ENCODE measurements at places on chromosomes 7 and 10. TPM values are rescaled to one million over a fixed set of nuclear protein-coding genes. Genes with fewer than 3 reads are reported as not detected.

The GRID1 gene
- not detected for total RNA-seq

DNA sequence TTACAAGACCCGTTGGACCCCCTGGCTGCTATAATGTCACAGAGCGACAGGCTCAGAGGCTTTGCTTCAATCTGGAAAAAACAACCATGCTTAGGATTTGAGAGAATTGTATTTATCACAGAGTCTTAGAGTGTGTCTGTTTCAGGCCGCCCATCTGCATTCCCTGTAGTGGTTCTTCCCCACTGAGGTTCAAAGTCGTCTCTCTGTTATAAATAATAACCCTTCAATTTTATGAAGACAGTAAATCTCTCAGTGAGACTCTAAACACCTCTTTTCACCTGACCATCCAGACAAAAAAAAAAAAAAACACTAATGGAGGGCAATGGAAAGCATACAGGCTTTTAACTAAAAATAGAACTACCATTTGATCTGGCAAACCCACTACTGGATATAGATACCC lies 565.4 kb upstream of the AUTS2 start:
- no peaks in the 10 kb centered on the region for H3K4me1 ChIP-seq
- H3K27me3 ChIP-seq: no peaks in the 10 kb centered on the region

GRCh38 chr7:102182016-102182415 lies 104.7 kb upstream of the SH2B2 start:
- no peak overlapping the region for H3K27ac ChIP-seq
- H3K4me3 ChIP-seq: no peak overlapping the region
- DNase-seq: no peak
- H3K4me1 ChIP-seq: no peaks in the 10 kb centered on the region
- no peaks in the 10 kb centered on the region for H3K27me3 ChIP-seq
- peaks cover 8% of the 10 kb centered on the region for H3K36me3 ChIP-seq

DNA sequence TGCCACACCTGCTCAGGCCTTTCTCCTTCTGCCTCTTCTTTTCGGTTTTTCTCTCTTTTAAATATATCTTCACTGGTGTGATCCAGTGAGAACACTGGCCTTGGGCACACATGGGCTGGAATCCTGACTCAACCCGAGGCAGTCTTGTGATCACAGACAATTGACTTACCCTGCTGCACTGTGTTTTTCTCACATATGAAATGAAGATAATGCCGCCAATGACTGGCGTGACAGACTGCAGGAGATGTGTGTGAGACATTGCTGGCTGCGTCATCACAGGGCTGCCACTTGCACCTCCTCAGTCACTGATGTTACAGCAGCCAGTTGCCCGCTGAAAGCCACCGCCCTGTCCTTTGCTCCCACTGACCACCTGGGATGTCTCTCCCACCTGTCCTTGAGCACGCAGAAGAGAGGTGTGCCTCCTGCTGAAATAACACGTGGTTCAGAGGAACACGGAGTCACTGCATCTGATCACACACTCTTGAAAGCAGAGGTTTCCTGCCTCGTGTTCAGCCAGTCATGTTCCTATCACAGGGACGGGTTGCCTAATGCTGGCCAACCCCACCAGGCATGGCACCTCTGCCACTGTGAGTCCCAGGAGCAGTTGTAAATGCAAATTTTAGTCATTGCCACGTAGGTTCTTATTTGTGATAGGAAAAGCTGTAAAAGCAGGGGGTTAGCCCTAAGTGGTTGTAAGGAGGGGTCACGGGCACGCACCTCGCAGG lies 124.6 kb upstream of the LANCL2 start:
- peaks cover 5% of the 10 kb centered on the region for H3K27me3 ChIP-seq
- no peak overlapping the region for H3K4me3 ChIP-seq
- no peaks in the 10 kb centered on the region for H3K4me1 ChIP-seq
- no peak for DNase-seq

DNA sequence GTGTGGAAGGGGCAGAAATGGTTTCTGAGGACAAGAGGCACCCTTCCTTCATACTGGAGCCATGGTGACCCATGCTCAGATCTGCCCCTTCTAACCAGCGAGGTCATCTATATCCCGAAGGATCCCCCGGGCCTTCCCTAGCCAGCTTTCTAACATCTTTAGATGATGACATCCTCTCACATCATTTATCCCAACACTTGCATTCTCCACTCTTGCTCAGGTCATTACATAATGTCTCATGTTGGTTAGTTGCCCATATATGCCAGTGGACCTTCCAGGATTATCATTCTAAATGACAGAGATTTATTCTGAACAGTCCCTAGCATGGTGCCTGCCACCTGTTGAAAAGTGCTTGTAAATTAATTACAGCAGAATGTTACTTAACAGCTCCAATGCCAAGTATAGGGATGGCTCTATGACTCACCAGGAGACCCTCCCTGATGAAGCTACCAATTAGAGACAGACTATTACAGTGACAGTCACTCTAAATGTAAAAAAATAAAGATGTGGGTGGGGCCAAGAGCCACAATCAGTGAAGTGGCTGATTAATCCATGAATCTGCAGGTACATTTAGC lies 22.6 kb upstream of the ABLIM1 start:
- H3K27me3 ChIP-seq: peaks cover 1% of the 10 kb centered on the region
- no peak for DNase-seq
- no peak overlapping the region for H3K4me3 ChIP-seq

- no peak overlapping the region for H3K4me3 ChIP-seq
- no peak overlapping the region for H3K27ac ChIP-seq
- H3K27me3 ChIP-seq: no peaks in the 10 kb centered on the region
- no peaks in the 10 kb centered on the region for H3K36me3 ChIP-seq
- DNase-seq: no peak
Measured at GRCh38 chr10:108791794-108792474, 1131.4 kb downstream of the XPNPEP1 start.

- no peaks in the 10 kb centered on the region for H3K4me1 ChIP-seq
- H3K27ac ChIP-seq: no peak overlapping the region
- no peaks in the 10 kb centered on the region for H3K36me3 ChIP-seq
- H3K4me3 ChIP-seq: no peak overlapping the region
Measured at GRCh38 chr10:44552726-44553125, 167.8 kb upstream of the CXCL12 start.

- no peak overlapping the region for H3K27ac ChIP-seq
- H3K4me3 ChIP-seq: no peak overlapping the region
- no peaks in the 10 kb centered on the region for H3K36me3 ChIP-seq
- DNase-seq: no peak
Measured at GRCh38 chr7:94249631-94250030, 145.1 kb upstream of the COL1A2 start.

- H3K27ac ChIP-seq: no peak overlapping the region
- no peaks in the 10 kb centered on the region for H3K36me3 ChIP-seq
- H3K4me3 ChIP-seq: no peak overlapping the region
- no peaks in the 10 kb centered on the region for H3K27me3 ChIP-seq
Measured at GRCh38 chr7:110407242-110407641, 683.7 kb upstream of the LRRN3 start.

Measured in activated CD4-positive, alpha-beta memory T cell treated with anti-CD3 and anti-CD28 coated beads for 36 hours (primary cell).